ENCODE measurements at places on chromosomes 3 and 15.

GRCh38 chr3:172750069-172750367 is 508 bp upstream of the ECT2 start:
- peaks cover 9% of the 10 kb centered on the region for H3K4me1 ChIP-seq
- no peak for DNase-seq
- H3K27me3 ChIP-seq, result peaks cover 7% of the 10 kb centered on the region

- no peak overlapping the region for H3K4me3 ChIP-seq
- H3K36me3 ChIP-seq, result no peaks in the 10 kb centered on the region
- no peaks in the 10 kb centered on the region for H3K4me1 ChIP-seq
Measured at GRCh38 chr15:67829647-67830504, 4.6 kb downstream of the SKOR1 start.

DNA sequence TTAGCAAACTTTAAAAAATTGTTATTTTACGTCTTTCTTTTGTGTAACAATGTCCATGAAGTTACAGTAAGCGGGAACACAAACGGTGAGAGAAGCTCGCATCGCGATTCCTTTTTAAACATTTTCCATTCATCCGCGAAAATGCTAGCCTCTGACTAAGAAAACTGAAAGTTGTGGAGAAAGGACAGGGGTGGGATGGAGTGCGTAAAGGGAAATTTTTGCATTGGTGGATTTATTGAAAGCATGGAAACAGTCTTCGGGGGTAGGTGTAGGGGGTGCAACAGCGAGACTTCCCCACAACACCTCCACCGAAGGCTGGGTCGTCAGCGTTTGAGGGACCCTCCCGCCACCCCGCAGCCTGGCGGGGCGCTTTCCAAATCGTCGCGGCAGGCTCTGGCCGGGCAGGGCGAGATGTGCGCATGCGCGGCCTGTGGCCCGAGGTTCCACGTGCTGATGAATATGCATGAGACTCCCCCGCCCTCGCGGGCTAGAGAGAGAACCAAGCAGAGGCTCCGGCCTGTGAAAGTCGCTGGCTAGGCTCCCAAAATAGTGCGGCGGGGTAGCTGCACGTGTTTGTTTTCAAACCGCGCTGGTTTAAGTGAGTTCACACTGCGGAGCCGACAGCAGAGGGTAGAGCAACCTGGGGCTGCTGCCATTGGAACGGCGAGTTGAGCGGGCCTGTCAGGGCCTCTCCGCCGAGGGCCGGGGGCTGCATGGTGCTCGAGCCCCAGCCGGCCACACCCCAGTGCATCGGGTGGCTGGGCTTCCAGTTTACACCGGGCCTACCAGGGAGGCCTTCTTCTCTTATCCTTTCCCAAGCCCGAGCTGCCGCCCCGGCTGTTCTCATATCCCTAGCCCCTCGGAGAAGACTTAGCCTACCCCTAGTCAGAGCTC is 9.9 kb downstream of the ZIC1 start:
- H3K27ac ChIP-seq, result no peak overlapping the region
- no peaks in the 10 kb centered on the region for H3K27me3 ChIP-seq
- H3K4me1 ChIP-seq, result peaks cover 9% of the 10 kb centered on the region
- H3K36me3 ChIP-seq, result no peaks in the 10 kb centered on the region

GRCh38 chr3:184391266-184391665 is 11.4 kb downstream of the CHRD start:
- no peak overlapping the region for H3K27ac ChIP-seq
- DNase-seq, result no peak
- no peak overlapping the region for H3K4me3 ChIP-seq
- no peaks in the 10 kb centered on the region for H3K4me1 ChIP-seq

DNA sequence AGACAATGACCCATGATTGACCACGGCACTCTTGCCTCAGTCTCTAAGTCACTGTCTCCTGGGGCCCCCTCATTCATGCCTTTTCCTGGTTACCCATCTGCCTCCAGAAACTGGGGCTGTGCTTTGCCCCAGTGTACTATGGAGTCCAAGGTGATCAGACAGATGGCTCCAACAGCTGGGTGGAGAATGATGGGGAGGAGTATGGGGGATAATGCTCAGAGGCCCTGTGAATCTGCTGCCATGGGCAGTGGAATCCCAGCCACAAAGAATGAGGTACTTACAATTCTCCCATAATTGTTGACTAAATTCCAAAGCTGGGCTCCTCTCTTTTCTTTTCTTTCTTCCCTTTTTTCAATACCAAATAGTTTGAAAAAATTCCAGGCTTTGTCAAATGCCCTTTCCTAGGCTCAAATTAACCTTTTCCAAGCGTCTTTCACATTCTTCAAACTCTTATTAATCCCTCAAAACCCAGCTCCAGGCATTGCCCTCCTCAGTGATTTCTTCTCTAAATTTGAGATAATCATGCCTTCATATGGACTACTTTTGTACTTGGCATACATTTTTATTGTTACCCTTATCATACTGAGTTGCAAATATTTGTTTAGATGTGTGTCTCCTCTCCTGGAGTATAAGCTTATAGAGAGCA is 148.5 kb upstream of the ICE2 start:
- H3K36me3 ChIP-seq, result no peaks in the 10 kb centered on the region
- H3K4me1 ChIP-seq, result no peaks in the 10 kb centered on the region
- H3K4me3 ChIP-seq, result no peak overlapping the region
- H3K27me3 ChIP-seq, result no peaks in the 10 kb centered on the region

- no peak for DNase-seq
- H3K36me3 ChIP-seq, result no peaks in the 10 kb centered on the region
- no peak overlapping the region for H3K27ac ChIP-seq
- no peak overlapping the region for H3K4me3 ChIP-seq
- no peaks in the 10 kb centered on the region for H3K27me3 ChIP-seq
Measured at GRCh38 chr3:28978092-28978491, 302.8 kb upstream of the RBMS3 start.

GRCh38 chr15:56786966-56787365 is 53.7 kb upstream of the ZNF280D start:
- H3K36me3 ChIP-seq, result no peaks in the 10 kb centered on the region
- H3K4me3 ChIP-seq, result no peak overlapping the region
- no peak for DNase-seq
- H3K27me3 ChIP-seq, result no peaks in the 10 kb centered on the region
- H3K4me1 ChIP-seq, result no peaks in the 10 kb centered on the region

DNA sequence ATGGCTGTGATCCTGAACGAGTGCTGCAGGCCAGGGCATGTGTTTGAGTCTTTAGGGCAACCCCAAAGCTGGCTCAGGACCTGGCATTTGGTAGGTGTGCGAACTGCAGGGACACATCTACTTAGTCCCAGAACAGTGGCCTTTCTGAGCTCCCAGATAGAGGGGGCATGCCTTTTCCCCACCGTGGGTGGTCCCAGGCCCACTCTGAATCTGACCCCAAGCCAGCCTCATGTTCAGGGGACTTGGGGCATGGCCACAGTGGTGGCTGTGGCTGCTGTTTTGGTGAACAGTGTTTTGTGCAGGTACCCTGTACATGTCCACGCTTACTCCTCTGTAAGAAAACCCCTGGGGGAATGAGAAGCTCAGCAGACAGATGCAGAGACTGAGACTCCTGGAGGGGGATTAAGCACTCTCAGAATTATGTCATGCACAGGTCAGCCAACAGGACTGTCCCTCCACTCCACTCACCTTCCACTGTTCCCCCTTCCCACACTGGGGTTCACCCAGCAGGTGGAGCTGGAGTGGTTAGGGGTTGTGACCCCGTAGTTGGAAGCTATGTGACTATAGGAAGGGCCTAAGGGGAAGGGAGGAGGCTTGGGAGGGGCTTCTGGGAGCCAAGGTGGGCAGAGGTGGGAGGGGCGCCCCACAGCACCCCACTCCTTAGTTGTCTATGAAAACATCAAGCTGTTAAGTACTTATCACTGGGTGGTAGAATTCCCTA is 16.4 kb downstream of the ESYT3 start:
- H3K27ac ChIP-seq, result no peak overlapping the region
- no peak overlapping the region for H3K4me3 ChIP-seq
- H3K27me3 ChIP-seq, result no peaks in the 10 kb centered on the region
- H3K36me3 ChIP-seq, result no peaks in the 10 kb centered on the region
- DNase-seq, result no peak

GRCh38 chr3:107064405-107065060 is 312.7 kb upstream of the CCDC54 start:
- H3K27ac ChIP-seq, result no peak overlapping the region
- H3K4me3 ChIP-seq, result no peak overlapping the region
- no peaks in the 10 kb centered on the region for H3K36me3 ChIP-seq
- DNase-seq, result peak; percentile 74
- H3K27me3 ChIP-seq, result no peaks in the 10 kb centered on the region
- H3K4me1 ChIP-seq, result no peaks in the 10 kb centered on the region

DNA sequence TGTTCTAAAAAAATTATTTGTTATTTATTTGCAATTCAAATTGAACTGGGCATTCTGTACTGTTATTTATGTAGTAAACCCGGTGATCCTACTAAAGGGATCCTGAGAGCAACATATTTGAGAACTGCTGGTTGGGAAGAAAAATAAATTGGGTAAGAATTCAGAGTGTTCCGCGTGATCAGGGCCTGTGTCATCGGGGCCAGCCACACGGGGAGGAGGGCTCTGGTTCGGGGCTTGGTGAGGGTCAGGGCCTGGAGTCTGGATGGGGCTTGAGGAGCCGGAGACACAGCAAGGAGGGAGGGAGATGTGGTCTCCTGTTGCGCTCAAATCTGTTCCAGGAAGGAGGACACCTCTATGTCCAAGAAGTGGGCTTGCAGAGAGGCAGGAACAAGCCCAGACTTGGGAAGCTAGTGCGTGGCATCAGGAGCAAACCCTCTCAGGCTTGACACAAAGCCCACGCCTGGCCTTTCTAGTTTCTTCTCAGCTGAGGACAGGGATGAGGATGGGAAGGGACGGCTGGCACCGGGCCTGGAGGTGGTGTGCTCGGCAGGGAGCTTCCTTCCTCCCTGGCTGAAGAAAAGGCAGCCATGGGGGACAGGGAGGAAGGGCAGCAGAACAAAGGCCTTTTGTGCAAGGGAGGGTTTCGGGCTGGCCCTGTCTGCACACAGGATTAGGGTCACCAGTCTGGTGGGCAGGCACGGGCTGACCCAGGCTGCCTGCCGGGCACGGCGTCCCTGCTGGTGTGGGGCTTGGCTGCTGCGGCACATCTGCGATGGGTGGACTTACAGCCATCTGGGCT is 22.9 kb upstream of the FBLN2 start:
- peaks cover 96% of the 10 kb centered on the region for H3K27me3 ChIP-seq
- no peaks in the 10 kb centered on the region for H3K36me3 ChIP-seq
- no peak for DNase-seq
- H3K4me3 ChIP-seq, result no peak overlapping the region
- no peaks in the 10 kb centered on the region for H3K4me1 ChIP-seq

GRCh38 chr15:63514531-63514943 is 10.1 kb downstream of the USP3 start:
- H3K27ac ChIP-seq, result no peak overlapping the region
- no peak overlapping the region for H3K4me3 ChIP-seq
- no peaks in the 10 kb centered on the region for H3K36me3 ChIP-seq
- no peak for DNase-seq
- peaks cover 43% of the 10 kb centered on the region for H3K4me1 ChIP-seq

DNA sequence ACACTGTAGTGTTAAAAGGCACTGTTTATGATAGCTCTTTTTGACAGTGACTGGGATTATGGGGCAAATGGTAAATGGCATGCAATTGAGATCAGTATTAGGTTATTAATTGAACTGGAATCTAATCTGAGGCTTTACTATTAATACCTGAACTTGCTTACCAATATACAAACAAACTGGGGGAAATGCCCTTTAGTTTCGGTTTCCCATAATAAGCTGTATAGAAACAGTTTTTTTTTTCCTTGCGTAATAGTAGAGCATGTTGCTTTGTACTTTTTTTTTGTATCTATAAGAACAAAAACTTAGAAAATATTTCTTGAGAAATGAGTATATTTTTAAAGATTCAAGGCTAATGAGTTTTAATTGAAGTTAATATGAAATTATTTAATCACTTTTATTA is 95.0 kb downstream of the FNDC3B start:
- DNase-seq, result peak; percentile 70
- H3K4me3 ChIP-seq, result no peak overlapping the region
- H3K36me3 ChIP-seq, result peaks cover 6% of the 10 kb centered on the region
- H3K4me1 ChIP-seq, result peaks cover 47% of the 10 kb centered on the region
- H3K27ac ChIP-seq, result peak overlapping the region; percentile 10
- H3K27me3 ChIP-seq, result no peaks in the 10 kb centered on the region

All from MM.1S (cell line).